ENCODE measurements at places on chromosomes 16 and 17. TPM values are rescaled to one million over a fixed set of nuclear protein-coding genes. Genes with fewer than 3 reads are reported as not detected.

ZG16 gene
- not detected for total RNA-seq

RNF157 gene
- total RNA-seq: 21.1 TPM

DNA sequence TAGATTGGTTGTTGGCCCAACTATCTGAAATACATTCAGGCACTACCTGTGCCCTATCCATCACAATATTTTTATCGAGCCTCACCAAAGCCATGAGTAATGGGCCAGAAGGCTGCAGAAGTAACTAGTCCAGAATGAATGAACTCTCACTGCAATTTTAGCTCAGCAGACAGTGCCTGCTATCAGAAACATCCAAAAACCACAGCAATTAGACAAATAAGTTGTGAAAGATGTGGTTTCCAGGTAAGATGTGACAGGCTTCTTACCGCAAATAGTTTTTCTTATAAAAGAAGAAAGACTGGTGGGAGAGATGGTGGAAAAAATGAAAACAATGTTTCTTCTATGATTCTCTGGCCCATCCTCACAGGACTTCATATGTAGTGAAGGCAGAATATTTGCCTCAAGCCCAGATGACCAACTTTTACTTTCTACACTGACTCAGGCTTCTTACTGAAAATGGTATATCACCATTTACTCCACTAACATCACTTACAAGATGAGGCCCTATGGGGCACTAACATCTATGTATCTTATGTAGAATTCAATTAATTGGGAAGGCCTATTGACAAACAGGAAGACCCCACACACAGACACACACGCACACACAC lies 9.8 kb upstream of the RFFL start:
- no peak overlapping the region for H3K27ac ChIP-seq
- H3K4me3 ChIP-seq: no peak overlapping the region
- no peak for DNase-seq

DNA sequence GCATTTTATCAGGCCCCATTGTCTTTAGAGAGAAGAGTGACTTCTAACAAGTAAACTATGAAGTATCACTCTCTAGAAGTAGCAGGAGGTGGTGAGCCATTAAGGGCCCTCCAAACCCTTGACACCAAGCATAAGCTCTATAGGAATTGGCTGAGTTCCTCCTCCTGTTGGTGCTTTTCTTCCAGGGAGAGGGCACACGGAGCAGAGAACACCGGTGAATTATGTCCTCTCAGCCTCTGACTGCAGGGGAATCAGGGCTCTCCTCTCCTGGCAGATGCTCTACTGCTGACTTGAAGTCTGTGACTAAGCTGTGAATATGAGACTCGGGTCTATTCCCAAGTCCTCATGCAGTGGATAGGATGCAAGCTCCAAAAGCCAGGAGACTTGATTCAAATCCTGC lies 32.3 kb downstream of the CHD9 start:
- H3K27ac ChIP-seq: no peak overlapping the region
- no peaks in the 10 kb centered on the region for H3K36me3 ChIP-seq
- H3K4me3 ChIP-seq: no peak overlapping the region
- no peak for DNase-seq
- peaks cover 26% of the 10 kb centered on the region for H3K4me1 ChIP-seq

DNA sequence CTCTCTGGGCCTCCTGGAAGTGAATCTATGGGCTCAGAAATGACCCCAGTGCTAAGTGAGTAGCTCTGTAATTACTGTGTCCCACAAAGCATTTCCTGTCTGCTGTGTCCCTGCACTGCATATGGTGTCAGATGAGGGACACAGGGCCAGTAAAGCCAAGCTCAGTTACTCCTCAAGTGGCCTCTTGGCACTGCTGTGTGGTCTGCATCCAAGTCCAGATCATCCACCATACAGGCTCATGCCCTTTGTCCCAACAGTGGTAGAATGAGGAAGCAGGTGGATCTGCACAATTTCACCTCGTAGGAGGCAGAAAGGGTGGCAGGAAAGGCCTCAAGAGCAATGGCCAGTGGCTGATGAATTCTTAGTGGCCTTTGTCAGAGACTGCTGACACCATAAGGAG lies 146.8 kb downstream of the SOX9 start:
- no peaks in the 10 kb centered on the region for H3K27me3 ChIP-seq
- no peak overlapping the region for H3K4me3 ChIP-seq
- no peaks in the 10 kb centered on the region for H3K36me3 ChIP-seq
- DNase-seq: no peak
- no peak overlapping the region for H3K27ac ChIP-seq

DNA sequence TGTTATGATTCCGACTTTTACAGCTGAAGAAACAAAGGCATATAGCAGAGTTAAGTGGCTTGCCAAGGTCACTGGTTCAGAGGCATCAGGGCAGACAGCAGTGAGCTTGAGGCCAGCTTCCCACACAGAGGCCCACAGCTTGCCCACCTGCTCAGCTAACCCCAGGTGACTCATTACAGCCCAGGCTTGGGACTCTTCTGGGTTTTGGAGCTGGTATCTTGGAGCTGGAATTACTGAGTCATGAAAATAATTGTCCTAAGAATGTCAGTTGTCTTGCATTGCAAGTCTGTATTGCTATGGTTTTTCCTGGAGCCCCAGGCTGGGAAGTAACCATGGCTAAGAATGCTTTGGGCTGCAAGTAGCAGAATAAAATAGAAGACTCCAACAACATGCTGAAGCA lies 32.4 kb upstream of the IRX3 start:
- no peaks in the 10 kb centered on the region for H3K36me3 ChIP-seq
- H3K4me1 ChIP-seq: no peaks in the 10 kb centered on the region
- H3K27ac ChIP-seq: no peak overlapping the region
- DNase-seq: no peak
- no peak overlapping the region for H3K4me3 ChIP-seq
- H3K27me3 ChIP-seq: no peaks in the 10 kb centered on the region

GRCh38 chr17:45745601-45746494 lies 38.3 kb upstream of the CRHR1 start:
- no peaks in the 10 kb centered on the region for H3K36me3 ChIP-seq
- no peaks in the 10 kb centered on the region for H3K4me1 ChIP-seq
- H3K27me3 ChIP-seq: peaks cover 3% of the 10 kb centered on the region
- no peak overlapping the region for H3K27ac ChIP-seq

GRCh38 chr16:71889147-71889546 lies 5.2 kb upstream of the ZNF821 start:
- no peak for DNase-seq
- H3K4me1 ChIP-seq: peaks cover 17% of the 10 kb centered on the region
- H3K4me3 ChIP-seq: no peak overlapping the region
- H3K27me3 ChIP-seq: no peaks in the 10 kb centered on the region

DNA sequence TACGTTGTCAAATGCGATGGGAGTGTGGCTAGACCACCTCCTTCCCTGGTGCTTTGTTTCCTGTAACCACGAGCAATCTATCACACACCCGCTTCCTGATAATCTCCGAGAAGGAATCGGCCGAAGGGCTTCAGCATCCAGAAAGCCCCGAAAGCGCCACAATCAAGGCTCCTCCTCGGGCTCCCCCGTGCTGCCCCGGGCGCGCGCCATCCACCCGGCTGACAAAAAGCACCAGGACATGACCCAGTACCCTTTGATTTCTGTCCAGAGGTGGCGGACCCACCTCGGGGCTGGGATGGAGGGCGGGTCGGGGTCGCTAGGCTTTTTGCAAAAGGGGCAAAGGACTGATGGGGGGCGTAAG lies 743 bp upstream of the ARMC7 start:
- H3K27me3 ChIP-seq: no peaks in the 10 kb centered on the region
- H3K36me3 ChIP-seq: peaks cover 2% of the 10 kb centered on the region
- no peak for DNase-seq
- H3K27ac ChIP-seq: no peak overlapping the region

DNA sequence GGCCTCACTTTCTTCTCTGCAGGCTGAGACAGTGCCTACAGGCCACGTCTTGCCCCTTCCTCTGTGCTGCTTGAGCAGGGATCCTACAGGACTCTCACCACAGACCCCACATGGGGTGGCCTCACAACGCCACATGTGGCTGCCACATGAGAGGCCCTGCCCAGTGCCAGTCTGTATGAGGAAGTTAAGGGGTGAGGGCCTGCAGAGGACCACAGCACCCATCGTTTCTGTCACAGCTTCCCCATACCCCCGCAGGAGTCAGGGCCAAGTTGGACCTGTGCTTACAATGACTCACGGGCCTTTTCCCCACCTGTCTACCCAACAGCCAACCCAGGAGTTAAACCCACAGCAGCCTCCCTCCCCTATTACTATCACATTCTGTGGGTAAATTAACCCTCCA lies 2.9 kb upstream of the GSDMB start:
- H3K27ac ChIP-seq: peak overlapping the region; percentile 60
- H3K36me3 ChIP-seq: peaks cover 56% of the 10 kb centered on the region
- H3K27me3 ChIP-seq: no peaks in the 10 kb centered on the region

GRCh38 chr16:4593086-4593485 lies 21.6 kb downstream of the UBALD1 start:
- H3K27me3 ChIP-seq: no peaks in the 10 kb centered on the region
- H3K27ac ChIP-seq: no peak overlapping the region
- DNase-seq: no peak
- H3K4me3 ChIP-seq: no peak overlapping the region
- H3K36me3 ChIP-seq: no peaks in the 10 kb centered on the region
- no peaks in the 10 kb centered on the region for H3K4me1 ChIP-seq

DNA sequence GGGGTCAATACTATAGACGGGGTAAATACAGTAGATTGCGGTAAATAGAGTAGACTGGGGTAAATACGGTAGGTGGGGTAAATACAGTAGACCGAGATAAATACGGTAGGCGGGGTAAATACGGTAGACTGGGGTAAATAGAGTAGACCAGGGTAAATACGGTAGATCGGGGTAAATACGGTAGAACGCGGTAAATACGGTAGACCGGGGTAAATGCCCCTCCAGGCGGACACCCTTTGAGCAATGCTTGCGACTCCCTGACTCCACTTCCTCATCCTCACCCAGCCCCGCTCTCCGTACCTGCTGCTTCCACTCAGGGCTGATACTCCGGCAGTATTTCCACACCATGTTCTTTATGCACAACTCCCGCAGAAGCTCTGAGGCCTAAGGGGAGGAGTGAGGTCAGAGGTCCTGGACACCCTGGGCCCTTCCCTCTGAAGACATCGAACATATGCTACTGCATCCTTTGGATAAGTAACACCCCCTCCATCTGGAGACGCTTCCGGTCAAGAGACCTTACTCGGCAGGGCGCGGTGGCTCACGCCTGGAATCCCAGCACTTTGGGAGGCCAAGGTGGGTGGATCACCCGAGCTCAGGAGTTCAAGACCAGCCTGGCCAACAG lies 13.3 kb upstream of the CRK start:
- DNase-seq: no peak
- peaks cover 12% of the 10 kb centered on the region for H3K4me1 ChIP-seq
- H3K36me3 ChIP-seq: peaks cover 22% of the 10 kb centered on the region
- H3K27ac ChIP-seq: no peak overlapping the region
